Fibroblast of the aortic adventitia (primary cell): ENCODE measurements at places on chromosomes 13 and 19. TPM values are rescaled to one million over a fixed set of nuclear protein-coding genes. Genes with fewer than 3 reads are reported as not detected.

GRCh38 chr19:57829316-57829715 is 783 bp upstream of the ZNF587B start:
- DNase-seq = peak; percentile 73

PEAK3 gene
- total RNA-seq = not detected in 2 replicates

ZNF808 gene
- 13.4 and 23.6 TPM in 2 replicates for total RNA-seq

STOML3 gene
- total RNA-seq = not detected in 2 replicates

GRCh38 chr13:45341799-45342500 is 967 bp upstream of the TPT1 start:
- peak; percentile 75 for DNase-seq

- peak; percentile 4 for DNase-seq
Measured at GRCh38 chr13:40692946-40693345, 26.5 kb upstream of the FOXO1 start.

IGFL1 gene
- total RNA-seq = not detected in 2 replicates

FFAR3 gene
- total RNA-seq = not detected in 2 replicates

GRCh38 chr13:24033527-24034302 is 126.8 kb upstream of the SPATA13 start:
- peak; percentile 98 for DNase-seq

DNA sequence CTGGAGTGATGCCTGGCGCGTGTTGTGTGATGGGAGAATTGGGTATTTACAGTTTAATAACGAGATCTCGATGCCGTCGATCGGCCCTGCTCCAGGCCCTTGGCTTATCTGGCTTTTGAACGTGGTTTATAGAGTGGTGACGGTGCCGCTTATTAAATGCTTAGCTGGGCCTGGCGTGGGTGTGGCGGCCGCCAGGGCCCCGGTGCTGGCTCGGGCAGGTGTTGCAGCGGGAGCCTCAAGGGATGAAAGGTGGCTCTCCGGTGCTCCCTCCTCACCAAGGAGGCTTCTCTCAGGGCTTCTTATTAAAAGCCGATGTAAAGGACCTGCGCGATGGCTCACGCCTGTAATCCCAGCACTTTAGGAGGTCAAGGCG is 173.8 kb downstream of the KDM4B start:
- DNase-seq = no peak

RAB3A gene
- 2.8 TPM in 1 of 2 replicates, not detected in the other for total RNA-seq

- no peak for DNase-seq
Measured at GRCh38 chr13:26325876-26326275, 71.9 kb downstream of the CDK8 start.

DNA sequence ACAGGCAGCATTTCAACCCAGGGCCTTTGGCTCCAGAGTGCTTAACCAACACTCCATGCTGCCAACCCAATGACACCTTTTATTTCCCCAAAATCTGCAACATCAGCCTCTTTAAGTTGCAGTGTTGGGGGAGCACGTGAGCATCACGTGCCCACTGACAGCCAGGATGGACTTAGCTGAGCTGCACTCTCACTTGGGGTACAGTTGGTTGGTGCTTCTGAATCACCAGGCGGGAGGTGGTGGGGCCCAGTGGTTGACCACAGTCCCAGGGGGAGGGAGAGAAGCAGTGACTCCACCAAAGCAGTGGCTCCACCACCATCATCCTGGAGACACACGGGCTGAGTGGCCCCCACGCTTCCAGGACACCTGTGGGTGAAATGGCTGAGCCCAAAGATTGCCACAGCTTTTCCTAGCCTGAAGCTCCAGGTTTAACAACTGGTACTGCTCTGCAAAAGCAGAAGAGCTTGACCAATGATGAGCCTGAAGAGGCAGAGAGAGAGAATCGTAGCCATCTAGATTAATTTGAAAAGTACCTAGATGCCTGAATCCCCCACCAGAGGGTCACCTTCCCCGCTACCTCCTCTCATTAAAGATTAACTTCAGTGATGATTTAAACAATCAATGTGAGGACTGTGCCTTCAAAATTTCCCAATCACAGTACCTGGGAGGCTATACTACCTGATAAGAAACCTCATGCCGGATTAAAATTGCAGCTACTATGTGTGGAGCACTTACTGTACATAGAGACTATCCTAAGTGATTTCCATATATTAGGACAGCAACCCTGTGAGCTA is 193.8 kb downstream of the FOXO1 start:
- DNase-seq = no peak

TMEM255B gene
- total RNA-seq = not detected in 2 replicates

DNA sequence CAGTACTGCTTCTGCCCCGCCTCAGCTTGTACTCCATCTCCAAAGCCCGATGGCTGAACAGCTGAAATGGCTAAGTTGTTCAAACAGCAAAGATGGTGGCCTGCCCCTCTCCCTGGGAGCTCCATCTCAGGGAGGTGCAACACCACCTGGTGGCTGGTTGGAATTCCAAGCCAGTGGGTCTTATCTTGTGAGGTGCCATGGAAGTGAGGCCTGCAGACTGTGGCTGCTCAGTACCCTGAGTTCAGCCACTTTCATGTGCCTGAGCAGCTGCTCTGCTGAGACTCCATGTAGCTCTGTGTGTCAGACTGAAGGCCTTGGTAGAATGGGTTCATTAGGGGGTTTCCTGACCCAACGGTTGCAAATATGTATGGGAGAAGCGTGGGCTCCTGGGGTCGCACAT is 67.3 kb upstream of the SPRY2 start:
- no peak for DNase-seq

GRCh38 chr13:109465148-109465547 is 321.2 kb downstream of the IRS2 start:
- no peak for DNase-seq

HOMER3 gene
- total RNA-seq = 68.7 and 131 TPM in 2 replicates

DNA sequence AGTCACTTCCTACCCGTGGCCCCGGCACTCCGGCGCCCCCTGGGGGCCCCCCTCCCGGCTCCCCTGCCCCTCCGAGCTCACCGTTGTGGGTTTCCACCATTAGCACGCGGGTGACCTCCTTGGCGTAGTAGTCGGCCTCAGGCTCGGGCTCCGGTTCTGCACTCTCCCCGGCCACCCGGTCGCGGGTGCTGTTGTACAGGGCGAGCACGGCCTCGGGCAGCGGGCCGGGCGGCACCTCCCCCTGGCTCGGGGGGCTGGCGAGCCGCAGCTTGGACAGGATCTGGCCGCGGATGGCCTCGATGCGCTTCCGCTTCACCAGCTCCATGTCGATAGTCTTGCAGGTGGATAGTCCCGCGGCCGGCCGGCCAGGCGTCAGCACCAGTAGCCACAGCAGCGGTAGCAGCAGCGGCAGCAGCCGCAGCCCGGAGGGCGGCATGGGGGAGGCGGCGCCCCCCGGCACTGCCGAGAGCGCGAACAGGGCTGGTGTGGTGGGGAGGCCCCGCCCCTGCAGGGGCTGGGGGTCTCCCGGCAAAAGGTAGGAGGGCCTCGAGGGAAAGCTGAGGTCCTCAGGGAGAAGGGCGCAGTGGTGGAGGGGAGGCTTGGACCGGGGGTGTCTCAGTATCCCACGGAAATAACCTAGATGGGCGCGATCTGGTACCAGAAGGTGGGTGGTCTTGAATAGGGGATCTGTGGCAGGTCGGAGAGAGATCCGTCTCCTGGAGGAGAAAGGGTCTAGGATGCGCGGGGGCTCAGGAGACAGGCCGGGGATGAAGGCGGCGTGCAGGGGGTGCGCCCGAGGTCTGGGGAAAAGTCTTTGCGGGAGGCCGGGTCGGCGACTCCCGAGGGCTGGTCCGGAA is 885 bp downstream of the TGFB1 start:
- peak; percentile 46 for DNase-seq

CALR3 gene
- not detected in 2 replicates for total RNA-seq

DNA sequence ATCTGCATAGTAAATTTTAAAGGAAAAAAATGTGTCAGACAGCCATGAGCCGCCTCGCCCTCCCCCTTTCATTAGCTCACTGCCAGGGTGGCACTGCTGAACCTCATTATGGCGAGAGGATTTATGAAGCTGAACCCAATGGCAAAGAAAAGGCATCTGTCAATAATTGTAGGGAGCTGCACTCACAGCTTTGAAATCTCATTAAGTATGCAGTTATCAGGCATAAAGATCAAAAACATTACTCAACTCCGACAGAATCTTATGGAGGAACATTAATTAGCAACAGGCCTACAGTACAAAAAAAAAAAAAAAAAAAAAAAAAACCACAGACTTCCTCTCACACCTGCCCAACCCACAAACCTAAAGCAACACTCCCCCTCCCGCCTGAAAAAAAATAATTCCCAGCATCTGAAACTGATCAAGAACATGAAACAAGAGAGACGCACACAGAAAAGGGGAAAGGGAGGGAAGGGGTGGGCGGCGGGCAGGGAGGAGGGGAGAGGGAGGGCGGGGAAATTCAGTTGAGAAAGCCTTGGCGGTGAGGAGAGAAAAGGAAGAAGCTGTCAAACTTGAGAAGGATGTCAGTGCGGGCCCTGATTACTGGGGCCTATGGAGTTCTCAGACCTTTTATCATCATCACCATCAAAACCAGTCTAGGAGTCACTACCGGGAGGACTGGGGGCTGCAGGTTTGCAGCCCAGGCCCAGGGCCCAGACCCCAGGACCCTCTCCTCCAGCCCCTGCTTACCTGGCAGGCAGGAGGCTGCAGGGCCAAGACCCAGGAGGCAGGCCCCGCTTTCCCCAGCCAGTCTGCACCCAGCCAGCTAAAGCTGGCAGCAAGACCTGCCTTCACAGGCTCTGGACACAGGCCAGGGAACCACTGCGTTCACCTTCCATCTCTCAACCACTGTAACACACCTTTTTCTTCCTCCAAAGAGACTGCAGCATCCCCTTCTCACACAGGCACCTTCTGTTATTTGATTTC is 8.9 kb downstream of the TSHZ3 start:
- DNase-seq = no peak

GRCh38 chr13:86403181-86403580 is 604.0 kb upstream of the SLITRK6 start:
- DNase-seq = no peak

CCDC8 gene
- total RNA-seq = 8.5 and 26.9 TPM in 2 replicates

DNA sequence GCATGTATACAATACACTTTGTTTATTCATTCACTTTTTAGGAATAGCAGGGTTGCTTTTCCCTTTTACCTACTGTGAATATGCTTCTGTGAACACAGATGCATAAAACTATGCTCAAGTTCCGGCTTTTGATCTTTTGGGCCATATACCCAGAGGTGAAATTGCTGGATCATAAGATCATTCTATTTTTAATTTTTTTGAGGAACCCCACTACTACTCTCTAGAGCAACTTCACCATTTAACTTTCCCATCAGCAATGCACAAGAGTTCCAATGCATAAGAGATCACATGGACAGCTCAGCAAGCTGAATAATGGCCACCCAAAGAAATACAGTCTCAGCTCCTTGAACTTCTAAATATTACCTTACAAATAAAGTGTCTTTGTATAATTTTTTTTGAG is 17.0 kb upstream of the SIGLEC10 start:
- no peak for DNase-seq

DNA sequence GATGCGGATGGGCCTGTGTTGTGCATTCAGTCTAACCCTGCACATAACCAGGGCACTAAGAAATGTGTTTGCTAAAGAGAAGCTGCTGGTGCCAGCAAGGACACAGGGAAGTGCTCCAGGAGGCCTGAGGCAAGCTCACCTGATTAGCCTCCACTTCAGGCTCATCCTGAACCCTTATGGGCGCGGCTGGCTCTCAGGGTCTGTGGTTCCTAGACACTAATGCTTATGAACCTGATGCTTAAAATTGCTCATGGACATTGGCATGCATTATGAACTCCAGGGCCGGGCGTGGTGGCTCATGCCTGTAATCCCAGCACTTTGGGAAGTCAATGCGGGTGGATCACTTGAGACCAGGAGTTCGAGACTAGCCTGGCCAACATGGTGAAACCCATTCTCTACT is 34.3 kb downstream of the SERP2 start:
- DNase-seq = no peak

DNA sequence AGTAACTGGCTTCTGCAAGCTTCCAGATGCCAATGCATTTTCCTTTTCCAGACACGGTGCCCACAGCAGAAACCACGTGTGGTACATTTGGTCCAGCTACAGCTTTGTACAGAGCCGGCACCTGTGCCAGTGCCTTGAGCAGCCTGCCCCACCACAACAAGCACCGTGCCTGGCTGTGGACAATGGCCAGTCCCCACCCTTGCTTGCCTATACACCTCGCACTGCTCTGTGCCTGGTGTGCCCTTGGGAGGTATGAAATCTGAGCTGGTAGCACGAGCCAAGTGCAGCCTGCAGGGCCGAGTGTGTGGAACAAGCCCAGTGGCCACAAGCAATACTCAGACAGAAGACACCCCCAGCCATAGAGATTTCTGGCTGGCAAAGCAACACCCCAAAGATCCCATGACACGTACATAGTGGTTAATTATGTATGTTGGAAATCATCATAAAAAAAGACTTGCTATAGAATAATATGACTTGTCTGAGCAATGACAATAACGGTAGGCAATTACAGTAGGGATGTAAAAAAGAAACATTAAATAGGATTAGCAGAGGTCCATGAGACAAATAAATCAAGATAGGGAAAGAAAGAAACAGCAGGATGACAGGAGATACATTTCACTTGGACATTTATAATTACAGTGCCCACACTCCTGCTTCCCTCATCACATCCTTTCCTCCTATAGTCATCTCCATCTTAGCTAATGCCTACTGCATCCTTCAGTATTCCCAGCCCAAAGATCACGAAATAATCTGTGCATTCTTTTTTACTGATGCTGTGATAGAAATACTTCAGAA is 1399.5 kb downstream of the PCDH9 start:
- no peak for DNase-seq

SULT2B1 gene
- total RNA-seq = not detected in 2 replicates

GRCh38 chr19:48639483-48640375 is 2.5 kb upstream of the DBP start:
- no peak for DNase-seq

DNA sequence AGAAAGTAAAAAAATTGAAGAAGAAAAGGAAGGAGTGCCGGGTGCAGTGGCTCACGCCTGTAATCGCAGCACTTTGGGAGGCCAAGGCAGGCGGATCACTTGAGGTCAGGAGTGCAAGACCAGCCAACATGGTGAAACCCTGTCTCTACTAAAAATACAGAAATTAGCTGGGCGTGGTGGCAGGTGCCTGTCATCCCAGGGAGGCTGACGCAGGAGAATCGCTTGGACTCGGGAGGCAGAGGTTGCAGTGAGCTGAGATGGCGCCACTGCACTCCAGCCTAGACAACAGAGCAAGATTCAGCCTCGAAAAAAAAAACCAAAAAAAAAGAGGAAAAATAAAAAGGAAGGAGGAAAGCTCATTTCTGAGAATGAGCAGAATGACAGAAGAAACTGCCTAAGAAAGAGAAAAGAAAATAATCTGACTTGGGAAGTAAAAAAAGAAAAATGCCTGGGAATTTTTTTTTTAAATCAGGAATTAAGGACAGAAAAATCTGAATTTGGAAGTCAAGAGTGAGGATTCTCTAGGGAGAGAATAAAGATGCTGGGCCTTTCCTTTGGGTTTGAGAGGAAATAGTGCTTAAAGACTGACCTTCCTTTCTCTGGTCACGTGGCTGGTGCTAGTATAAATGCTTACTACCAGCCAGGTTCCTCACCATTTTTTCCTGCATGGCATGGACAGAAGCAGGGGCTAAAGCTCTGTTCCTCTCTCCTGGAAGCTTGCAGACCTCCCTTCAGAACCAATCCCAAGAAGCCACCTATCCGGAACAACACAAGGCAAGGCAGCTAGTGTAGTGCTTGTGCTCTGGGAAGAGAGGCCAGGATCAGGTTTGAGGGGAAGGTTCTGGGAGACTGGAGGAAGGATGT is at the start of gene FFAR2:
TSS of gene FFAR2 (plus strand) at position 652 of the 864 bp plus-strand sequence. CDS start 1,458 bp downstream, outside the sequence.
- DNase-seq = no peak

IQCN gene
- total RNA-seq = 1.5 and 4.4 TPM in 2 replicates

- DNase-seq = peak; percentile 41
Measured at GRCh38 chr13:50685491-50685890, 158.0 kb downstream of the DLEU7 start.
